ENCODE measurements at places on chromosomes 3 and 15.

DNA sequence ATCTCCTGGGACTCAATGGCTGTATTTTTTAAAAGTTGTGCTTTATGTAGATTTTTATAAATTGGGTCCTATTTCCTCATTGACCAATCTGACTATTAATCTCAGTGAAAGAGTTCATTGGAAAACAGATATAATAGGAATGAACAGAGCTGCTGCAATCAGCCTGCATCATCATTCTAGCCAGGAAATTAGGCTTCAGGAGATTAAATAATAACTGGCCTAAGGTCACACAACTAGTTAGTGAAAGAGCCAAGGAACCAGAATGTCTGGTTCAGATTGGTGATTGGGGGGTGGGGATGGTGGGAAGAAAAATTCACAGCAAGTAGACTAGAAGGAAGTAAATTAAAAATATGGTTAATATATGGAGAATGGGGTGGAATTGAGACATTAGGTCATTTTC lies 180.9 kb upstream of the ROPN1 start:
- no peak for DNase-seq

DNA sequence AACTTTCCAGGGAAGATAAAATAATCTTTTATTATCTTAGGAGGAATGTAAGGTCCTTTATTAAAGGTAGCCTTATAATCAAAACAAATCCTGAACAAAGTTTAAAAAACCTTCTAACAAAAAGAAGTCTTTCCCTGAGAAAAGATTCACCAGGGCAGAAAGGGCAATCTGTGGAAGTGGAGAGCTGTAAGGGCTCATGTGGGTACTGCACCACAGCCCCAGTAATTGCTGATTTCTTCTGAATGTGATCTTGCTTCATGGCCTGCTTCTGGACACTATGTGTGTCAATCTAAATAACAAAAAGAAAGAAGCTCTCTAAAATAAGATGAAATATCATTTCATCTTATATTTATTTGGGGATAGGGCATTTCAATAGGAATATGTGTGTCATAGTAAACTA lies 1501.6 kb downstream of the OTOL1 start:
- DNase-seq, result peak; percentile 1

DNA sequence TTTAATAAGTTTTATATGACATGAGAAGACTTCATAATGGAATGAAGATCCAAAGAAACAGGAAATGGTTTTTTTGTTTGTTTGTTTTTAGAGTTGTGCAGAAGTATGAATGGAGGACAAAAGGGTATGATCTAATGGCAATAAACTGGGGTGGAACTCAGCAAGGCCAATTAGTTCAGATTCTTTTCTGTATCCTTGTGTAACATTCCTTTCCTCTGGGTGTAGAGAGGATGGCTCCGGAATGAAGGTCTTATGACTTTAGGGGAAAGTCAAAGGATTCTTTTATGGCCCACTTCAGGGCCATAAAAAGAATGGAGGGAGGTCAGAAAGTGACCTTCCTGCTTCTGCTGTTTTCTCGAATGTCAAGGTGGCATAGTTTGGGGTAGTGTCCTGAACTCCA lies 152.6 kb downstream of the DPH6 start:
- no peak for DNase-seq

GRCh38 chr15:39066677-39067076 lies 502.1 kb upstream of the RASGRP1 start:
- no peak for DNase-seq

GRCh38 chr3:53104762-53105161 lies 25.5 kb downstream of the RFT1 start:
- DNase-seq, result no peak

- no peak for DNase-seq
These were observed at the start of gene ANKUB1 for GRCh38 chr3:149792452-149793270. TSS of gene ANKUB1 (minus strand) at chr3:149792554. CDS start at chr3:149792366, 188 bp downstream.

DNA sequence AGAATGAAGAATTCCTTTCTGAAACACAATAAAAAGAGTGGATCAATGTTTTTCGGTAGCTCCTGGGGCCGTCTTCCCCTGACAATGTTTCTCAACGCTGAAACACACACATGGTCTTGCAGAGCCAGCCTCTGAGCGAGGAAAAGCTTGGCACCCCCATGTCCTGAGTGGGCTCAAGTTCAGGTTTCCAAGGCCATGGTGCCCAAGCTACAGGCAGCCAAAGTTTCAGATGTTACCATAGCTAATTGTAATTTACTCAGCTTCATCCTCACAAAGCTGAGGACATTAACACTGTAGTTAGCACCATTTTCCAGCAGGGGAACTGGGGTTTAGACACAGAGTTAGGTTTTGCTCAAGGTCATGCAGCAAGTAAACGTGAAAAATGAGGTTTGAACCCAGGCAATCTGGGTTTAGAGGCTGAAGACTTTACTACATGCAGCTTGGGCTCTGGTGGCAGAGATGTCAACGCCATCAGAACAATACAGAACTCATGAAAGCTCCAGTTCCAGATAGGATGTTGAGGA lies 199.1 kb downstream of the TJP1 start:
- no peak for DNase-seq

GRCh38 chr3:71189480-71189879 lies 394.0 kb downstream of the FOXP1 start:
- peak; percentile 5 for DNase-seq

DNA sequence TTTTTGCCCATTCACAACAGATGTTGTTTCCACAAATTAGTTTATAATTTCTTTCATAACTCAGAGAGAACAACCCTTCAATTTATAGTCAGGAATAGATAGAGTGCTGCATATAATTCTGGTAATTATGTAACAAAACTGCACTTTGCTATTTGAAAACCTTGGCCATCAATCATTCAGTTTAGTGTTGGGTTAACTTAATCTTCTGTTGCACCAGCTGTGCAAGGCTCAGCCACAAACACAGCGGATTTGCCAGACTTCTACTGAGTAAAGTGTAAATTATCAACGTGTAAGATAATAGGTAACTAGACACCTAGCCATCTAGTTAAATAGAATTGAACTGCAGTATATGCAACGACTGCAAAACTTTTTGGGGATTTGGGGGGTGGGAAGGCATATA lies 1064.3 kb upstream of the EPHA6 start:
- no peak for DNase-seq

DNA sequence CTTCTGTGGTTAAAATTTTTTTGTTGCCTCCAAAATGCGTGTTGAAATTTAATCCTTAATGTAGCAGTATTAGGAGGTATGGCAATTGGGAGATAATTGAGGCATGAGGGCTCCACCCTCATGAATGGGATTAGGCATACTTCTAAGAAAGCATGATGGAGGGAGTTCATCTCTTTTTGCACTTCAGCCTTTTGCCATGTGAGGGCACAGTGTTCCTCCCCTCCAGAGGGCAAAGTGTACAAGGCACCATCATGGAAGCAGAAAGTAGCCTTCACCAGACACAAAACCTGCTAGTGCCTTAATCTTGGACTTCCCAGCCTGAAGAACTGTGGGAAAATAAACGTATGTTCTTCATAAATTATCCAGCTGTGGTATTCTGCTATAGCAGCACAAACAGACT lies 429.5 kb downstream of the ZIC1 start:
- DNase-seq, result no peak

DNA sequence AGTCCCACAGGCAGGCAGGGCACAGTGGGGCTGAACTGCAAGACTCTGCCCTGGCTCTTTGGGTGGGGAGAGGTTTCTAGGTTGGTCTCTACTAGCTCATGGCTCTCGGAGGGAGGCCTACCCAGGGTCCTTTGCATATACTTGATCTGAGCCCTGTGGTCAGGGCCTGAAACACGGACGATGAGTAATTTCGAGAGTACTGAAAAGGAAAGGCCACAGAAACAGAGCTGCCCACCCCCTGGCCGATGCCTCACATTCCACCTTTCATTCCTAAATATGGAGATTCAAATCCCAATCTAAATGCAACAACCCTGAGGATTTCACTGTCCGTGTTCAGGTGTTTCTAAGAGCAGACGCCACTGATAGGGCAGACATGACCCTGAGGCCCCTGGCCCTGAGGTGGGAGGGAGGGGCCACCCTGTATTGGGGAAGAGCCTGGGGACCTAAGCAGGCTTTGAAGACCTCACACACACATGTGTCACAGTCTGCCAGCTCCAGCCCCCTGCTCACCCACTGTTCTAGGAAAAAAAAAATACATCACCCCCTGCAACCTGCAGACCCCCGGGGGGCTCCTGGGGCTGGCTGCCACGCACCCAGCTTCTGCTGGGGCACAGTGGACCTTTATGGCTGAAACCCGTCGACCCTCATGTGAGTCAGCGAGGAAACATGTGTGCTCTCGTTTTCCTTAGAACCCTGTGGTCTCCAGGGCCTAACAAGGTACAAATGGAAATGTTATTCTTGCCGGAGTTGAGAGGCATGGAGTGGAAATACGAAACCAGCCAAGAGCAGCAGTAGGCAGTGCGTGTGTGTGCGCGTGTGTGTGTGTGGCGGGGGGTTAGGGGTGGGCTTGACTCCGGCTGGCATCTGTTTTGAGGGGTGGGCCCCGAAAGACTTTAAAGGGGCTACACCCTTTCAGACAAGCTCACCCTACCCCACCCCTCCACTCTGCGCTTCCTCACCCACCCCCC lies 112.7 kb downstream of the CHSY1 start:
- peak; percentile 33 for DNase-seq

DNA sequence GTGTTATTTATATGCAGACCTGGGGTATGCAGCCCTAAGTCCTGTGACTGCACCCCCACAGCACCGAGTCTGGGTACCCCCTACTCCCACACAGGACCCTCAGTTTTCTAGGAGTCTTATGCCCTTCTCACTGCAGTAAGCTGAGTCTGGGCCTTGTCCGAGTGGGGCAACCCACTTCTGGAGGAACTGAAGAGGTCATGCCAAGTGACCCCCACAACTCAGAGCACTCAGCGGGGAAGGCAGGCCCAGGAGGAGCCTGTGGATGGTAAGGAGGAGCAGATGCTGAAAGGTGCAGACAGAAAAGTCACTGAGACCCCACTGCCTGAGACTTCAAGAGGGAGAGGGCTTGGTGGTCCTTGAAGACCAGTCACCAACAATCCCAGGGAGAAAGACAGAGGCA lies 56.1 kb upstream of the FGD5 start:
- DNase-seq, result no peak

GRCh38 chr3:147937891-147938290 lies 528.7 kb downstream of the ZIC1 start:
- no peak for DNase-seq

DNA sequence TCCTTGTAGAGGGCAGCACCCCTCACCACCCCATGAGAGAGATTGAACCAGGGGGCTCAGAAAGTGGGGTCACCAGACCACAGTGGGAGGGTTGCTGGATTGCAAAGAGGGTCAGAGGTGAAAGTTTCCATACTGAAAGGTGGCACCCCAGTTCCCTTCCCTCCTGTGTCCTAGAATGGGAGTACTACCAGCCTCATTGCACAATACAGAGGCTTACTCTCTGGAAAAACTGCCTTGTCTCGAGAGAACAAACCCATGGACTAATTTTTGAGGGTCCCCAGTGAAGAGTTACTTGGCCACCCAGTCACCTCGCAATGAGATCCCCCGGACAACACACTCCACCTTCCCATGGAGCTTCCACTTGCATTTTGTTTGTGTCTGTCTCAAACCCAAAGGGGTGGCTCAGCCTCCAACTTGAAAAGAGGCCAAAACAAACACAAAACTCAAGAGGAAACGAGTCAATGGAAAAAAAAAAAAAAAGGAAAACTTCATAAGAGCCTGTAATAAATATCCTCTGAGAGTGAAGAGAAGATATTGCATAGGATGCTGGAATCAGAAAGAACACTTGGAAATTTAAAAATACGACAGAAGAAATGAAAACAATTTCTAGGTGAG lies 18.6 kb downstream of the MESP2 start:
- no peak for DNase-seq

DNA sequence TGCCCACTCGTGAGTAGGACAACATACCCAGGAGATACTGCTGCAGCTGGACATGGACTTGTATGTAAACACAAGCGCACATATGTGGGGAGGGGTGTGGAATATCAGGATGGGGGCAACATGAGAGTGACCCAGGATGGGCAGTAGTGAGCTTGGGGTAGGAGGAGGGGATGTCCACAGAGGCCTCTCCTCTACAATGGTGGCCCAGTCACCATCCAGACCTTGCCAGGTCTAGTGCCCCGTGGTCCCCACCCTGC lies 266 bp upstream of the ZBTB47 start:
- DNase-seq, result no peak

DNA sequence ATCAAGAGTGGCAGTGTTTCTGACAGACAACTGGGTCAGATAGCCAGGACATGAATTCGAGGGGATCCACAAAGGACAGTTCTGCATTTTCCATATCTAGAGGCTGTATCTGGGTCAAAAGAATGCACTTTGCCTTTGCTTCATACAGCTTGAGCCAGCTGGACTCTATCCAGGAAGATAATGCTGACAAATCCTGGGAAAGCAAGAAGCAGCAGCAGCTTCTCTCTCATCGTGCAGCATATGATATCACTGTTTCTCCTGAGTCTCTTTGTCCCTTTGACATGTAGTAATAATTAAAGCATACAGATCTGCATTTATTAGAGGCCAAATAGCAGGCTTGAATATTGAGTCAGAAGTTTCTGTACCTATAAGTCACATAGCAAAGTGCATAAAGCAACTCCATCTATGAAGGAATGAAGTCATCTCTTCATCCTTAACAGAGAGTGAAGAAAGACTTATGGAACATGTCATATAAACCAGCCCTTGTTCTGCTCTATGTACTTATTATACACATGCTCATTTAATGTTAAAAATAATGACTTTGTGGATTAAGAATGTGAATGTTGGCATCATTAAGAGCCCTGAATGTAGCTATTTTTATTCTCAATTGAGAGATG lies 236.8 kb upstream of the GBE1 start:
- no peak for DNase-seq

DNA sequence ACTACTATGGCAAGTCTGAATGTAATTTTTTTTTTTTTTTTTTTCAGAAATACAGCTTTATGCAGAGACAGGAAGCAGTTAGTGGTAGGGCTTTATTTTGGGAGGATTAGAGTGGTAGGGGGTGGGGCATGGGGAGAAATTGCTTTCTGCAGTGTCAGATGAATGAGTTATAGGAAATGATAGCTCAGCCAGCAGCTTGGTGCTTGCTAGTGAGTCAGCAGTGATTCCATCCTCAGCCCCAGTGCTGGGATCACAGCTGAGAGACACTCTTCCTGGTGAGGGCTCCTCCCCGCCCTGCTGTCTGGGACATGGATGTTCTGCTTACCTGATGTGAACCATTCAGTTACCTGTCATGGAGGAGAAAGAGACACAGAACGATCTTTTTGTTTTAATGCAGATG lies 39.6 kb downstream of the SEMA6D start:
- DNase-seq, result peak; percentile 79

DNA sequence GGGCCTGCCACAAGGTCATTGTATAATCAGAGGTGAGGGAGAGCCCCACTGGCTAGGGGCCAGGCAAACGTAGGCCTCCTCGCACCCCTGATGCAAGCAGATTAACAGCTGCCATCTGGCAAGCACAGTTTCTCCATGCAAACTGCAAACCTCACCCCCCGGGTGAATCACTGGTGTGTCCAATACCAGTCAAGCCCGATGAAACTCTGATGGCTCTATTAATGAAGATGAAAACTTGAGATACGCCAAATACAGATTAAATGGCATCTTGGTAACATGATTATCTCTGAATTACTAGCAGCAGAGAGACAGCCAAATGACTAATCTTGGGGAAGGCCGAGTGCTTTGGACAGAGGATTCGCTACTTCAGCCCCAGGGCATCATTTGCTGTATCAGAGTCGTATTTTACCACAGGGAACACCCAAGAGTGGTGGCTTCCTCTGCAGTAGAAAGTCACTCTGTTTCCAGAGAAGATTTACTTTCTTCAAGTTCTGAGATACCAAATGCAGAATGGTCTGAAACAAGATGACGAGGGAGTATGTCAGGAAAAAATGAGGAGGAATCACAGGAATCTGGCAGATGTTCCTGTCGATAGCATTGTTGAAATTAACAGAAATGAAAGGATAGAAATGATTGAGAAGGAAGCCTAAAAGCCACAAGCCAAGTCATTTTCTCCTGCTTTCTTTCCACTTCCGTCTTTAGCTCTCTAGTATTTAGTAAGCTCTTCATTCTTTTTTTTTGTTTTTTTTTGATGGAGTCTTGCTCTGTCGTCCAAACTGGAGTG lies 96.2 kb upstream of the NR2F2 start:
- no peak for DNase-seq

All from RCC 7860 (cell line).